Activated gamma-delta T cell treated with anti-CD3 and anti-CD28 coated beads, Interleukin-2, amount 50 U/mL, for 16 hours (primary cell): ENCODE measurements at places on chromosomes 4 and X.

GRCh38 chr4:86043755-86044592, 315.9 kb downstream of the MAPK10 start:
- no peak for DNase-seq

GRCh38 chrX:125202591-125203248, 117.0 kb upstream of the TEX13C start:
- no peak for DNase-seq

- DNase-seq, result no peak
Measured at GRCh38 chrX:11580789-11581188, 84.9 kb downstream of the ARHGAP6 start.

DNA sequence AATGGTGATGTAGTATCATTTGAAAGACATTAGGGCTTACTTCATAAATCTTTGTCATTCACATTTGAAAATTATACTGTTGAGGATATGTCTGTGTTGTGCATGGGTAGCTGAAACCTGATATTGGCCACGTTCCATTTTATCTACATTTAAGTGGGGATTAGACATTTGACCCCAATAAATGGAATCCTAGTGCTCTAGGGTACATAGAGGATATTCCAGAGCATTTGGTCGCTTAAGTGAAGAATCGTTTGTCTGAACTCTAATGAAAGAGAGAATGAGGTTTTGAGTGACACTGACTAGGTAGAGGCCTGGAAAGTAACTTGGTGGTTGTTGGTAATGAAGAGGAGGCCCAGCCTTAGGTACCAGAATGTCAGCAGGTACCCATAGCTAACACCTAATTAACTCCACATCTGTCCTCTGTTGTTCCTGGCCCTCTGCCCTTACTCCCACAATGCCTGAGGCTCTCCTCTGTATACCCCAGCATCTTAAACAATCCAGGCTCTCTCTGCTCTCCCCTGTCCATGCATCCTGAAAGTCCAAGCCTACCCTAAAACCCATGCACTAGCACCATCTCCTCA, 299.5 kb upstream of the KLF3 start:
- DNase-seq, result no peak

DNA sequence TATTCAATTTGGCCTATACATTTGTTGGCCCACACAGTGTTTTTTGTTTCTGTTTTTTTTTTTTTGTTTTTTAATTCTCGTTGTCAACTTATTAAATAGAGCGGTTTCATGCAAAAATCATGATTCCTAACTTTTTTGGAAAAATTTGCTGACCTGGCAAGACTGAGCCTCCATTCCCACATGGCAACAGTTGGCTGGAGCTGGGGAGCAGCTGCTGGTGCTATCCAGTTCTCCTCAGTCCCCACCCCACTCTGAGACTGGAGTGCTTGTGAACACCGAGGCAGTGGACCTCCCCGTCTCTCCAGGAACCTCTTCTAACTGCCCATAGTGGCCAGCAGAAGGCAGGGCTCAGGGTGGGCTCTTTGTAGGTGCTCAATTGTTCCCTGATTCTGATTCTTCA, 95.7 kb upstream of the OTUD4 start:
- DNase-seq, result no peak

GRCh38 chrX:147351644-147352043, 537.1 kb upstream of the CXorf51A start:
- DNase-seq, result no peak

GRCh38 chrX:136344320-136344719, 43.6 kb downstream of the ADGRG4 start:
- DNase-seq, result no peak

- no peak for DNase-seq
Measured at GRCh38 chrX:47563801-47564315, 2.9 kb downstream of the ARAF start.

DNA sequence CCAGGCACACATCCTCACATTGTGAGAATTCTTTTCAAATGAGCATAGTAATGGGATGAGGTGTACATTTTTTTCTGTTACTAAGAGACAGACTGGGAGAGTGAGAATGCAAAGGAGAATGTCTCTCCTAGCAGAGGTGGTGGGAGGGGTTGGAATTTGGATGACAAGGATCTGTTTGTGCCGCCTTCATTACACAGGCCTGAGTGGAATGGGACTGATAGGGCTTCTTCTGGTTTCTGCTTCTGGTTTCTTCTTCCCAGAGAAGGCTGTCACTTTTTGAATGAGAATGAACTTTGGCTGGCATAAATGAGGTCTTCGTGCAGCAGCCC, 55.4 kb downstream of the C4orf51 start:
- DNase-seq, result no peak

DNA sequence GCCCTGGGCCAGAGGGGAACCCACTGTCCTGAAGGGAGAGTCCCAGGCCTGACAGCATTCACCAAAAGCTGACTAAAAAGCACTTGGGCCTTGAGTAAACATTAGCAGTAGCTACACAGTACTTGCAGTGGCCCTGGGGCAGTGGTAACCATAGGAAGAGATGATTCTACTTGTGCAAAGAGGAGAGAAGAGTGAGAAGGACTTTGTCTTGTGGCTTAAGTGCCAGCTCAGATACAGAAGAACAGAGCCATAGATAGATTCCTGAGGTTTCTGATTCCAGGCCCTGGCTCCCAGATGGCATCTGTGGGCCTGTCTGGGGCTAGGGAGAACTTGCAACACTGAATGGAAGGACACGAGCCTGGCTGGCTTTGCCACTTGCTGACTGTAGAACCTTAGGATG, 100.5 kb downstream of the PTCHD1 start:
- no peak for DNase-seq

DNA sequence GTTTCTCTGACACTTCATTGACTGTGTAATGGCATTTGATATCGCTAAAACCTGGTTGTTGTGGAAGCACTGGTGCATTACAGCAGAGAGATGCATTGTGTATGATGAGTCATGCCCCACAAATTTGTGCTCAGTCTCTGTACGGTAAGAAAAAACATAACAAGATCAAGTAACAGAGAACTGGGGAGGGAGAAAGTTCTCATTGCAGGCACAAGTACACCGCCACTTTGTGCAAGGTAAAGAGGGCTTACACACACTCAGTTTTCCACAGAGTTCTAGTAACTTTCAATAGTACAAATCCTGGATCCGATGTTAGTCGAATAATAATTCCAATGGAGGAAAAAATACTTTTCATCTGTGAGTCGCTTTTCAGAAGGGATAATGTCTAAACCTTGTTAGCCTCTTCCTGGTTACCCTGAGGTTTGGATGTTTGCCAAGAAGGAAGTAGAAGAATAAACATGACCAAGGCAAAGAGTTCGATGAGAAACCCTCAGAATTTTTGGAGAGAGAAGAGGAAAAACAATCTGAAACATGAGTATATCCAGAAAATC, 512.5 kb upstream of the SLIT2 start:
- no peak for DNase-seq

GRCh38 chrX:36336751-36337150, 417.2 kb downstream of the CFAP47 start:
- no peak for DNase-seq

DNA sequence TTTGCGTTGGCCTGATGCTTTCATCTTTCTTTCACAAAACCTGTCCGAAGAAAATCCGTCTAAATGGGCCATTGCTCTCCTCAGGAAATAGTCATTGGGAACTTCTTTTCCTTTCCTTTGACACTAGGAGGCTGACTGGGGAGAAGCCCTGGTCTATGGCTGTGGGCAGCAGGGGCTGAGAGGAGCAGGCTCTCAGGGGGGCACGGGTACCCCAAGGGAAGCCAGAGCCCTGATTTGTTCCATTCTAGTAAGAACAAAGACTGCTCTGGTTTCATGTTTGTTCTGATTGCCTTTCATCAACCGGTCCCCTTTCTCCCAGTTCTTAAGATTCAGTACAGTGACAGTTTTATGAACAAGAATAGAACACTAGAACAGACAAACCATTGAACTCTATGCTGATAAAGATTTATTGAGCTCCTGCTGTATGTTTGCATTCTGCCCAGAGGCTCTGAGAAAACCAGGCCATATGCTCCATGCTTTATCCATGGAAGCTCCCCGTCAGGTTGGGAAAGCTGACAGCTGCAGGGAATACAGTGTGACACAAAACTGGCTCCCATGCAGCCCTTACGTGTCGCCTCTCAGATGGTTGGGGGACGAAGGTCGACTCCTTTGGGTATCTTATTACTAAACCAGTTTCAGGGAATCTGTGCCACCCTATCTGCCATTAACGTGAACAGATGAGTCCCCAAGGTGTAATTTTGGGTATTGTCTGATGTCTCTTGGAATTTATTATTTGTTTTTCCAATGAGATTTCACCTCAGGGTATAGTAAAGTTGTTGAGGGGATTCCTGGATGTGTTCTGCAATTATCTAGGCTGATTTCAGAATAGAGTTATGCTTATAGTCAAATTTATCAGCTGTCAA, 72.4 kb upstream of the MSANTD1 start:
- no peak for DNase-seq

DNA sequence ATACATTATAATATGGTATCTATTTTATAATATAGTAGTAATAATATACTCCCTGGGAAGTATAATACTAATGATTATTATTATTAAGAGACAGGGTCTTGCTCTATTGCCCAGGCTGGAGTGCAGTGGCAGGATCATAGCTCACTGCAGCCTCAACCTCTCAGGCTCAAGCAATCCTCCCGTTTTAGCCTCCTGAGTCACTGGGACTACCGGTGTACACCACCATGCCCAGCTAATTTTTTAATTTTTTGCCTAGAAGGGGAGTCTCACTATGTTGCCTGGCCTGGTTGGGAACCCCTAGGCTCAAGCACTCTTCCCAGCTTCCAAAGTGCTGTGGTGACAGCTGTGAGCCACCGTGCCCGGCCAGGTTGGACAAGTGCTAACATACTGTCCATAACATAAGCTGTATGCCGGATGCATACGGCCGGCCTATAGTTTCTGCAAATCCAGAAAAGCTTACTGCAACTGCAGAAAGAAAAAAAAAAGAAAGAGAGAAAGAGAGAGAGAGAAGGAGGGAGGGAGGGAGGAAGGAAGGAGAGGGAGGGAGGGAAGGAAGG, 94.2 kb upstream of the PPP2R3B start:
- no peak for DNase-seq

GRCh38 chrX:47846040-47846439, 9.3 kb downstream of the ZNF81 start:
- no peak for DNase-seq

GRCh38 chr4:83251447-83251830, 33.2 kb downstream of the COQ2 start:
- DNase-seq, result no peak

DNA sequence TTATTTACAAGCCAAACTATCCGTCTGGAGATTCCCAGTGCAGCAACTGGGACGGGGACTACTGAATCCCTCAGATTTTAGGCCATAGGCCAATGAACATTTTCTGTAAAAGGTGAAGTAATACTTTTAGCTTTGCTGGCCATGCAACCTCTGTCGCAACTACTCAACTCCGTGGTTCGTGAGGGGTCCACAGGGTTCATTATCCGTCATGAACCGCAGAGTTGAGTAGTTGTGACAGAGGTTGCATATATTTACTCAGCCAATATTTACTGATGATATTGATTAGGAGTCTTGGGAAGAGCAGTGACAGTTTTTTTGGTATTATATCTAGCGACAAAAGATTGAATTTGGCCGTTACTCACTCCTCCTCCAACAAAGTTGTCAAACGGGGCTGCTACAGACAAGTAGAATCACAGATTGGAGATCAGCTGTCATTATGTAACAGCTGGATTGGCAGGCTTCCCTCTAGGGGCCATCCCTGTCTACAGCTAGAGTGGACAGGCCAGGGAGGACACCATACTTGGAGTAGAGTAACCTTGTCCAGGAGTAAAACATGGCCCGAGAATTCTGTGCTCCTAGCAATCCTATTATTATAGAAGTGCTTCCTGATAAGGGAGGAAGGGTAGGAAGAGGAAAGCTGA, 37.2 kb upstream of the CD38 start:
- DNase-seq, result no peak

- no peak for DNase-seq
Measured at GRCh38 chrX:11190745-11191510, 79.8 kb downstream of the HCCS start.

- no peak for DNase-seq
Measured at GRCh38 chrX:81304563-81304962, 102.7 kb downstream of the SH3BGRL start.

DNA sequence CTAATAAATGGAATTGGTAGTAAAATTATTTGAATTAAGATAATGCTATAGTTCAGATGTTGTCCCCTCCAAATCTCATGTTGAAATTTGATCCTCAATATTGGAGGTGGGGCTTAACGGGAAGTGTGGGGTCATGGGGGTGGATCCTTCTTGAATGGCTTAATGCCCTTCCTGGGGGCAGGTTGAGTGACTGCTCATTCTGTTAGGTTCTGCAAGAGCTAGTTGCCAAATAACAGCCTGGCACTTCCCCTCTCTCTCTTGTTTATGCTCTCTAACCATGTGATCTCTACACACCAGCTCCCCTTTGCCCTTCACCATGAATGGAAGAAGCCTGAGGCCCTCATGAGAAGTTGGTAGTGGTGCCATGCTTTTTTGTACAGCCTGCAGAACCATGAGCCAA, 724.8 kb upstream of the FTHL17 start:
- no peak for DNase-seq

DNA sequence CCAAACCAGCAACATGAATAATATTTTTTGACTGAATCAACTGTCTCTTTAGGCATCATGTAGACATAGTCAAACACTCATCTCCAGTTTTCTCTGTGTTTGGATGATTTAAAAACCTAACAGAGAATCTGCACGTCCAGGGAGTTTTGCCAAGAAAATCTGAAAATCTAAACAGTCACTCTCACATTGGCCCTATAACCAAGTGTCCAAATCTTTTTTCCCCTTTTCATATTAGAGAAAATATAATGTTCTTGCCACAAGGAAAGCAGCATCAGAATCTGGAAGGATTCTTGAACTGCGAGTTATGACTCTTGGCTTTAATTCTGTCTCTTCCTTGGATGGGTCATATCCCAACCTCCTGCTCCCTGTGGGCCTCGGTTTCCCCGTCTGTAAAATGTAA, 8.8 kb upstream of the CHRDL1 start:
- DNase-seq, result no peak

DNA sequence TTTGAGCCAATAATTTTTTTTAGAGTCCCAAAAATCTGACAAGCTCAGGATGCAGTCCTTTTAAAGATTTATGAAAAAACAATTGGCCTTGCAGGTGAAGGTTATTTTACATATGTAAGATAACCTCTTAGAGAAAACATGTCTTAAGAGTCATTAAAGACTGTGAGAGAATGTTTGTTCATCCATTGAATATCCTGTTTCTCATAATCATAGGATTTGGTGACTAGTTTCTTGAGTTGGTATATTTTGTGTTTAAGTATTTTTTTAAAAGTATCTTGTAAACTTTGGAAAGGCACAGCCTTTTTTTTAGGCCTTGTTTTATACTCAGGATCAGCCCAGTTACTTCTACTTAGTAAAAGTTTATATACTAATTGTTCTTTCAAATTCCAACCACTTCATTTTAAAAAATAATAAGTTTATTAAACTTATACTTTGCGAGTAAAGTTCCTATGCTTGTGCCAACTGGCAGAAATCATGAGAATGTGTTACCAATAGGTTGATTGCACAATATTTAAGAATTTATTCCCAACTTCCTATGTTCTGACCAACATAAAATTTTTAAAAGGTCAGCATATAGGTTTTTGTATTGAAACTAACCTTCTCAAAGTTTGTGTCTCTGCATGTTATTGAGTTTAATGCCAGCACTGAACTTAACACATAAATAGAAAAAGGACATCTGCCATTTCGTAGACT, 40.0 kb upstream of the ARSJ start:
- DNase-seq, result no peak

GRCh38 chr4:76958891-76959290, 9.3 kb downstream of the SEPTIN11 start:
- DNase-seq, result no peak

- peak; percentile 12 for DNase-seq
Measured at GRCh38 chr4:168480931-168481611, 779 bp upstream of the DDX60L start.
